ENCODE measurements at places on chromosomes 11 and 22.
A peak's percentile ranks its signal among the peaks of the same experiment; 100 is the strongest.

DNA sequence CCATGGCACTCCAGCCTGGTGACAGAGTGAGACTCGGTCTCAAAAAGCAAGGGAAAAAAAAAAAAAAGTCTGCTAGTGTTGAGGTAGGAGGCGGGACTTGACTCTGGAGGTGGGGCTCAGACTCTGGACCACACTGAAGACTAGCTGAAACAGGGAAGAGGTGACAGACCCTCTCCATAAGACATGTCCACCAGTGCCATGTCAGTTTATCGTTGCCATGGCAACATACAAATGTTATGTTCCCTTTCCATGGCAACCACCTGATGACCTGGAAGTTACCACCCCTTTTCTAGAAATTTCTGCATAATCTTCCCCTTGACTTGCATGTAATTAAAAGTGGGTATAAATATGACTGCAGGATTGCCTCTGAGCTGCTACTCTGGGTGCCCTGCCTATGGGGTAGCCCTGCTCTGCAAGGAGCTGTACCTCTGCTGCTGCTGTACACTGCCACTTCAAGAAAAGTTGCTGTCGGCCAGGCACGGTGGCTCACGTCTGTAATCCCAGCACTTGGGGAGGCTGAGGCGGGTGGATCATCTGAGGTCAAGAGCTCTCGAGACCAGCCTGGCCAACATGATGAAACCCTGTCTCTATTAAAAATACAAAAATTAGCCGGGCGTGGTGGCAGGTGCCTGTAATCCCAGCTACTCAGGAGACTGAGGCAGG is 55.1 kb downstream of the KIAA1671 start:
- no peak for ATAC-seq

DNA sequence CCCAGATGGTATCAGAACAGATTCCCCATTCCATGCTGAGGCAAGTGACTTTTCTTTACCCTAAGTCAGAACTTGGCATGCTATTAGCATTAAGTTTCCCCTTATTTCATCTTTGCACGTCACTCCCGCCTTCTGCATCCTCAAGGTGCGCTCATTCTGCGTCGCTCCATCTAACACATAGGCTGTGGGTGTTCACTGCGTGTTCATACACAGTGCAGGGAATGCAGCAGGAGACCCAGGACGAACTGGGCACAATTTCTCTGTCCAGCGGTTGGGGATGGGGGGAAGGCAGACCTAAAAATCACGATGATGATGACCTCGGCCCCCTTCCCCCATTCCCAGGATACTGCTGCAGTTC is 19.7 kb upstream of the ACR start:
- no peak for ATAC-seq

GRCh38 chr11:10645212-10645795 is 48.3 kb downstream of the IRAG1 start:
- ATAC-seq: no peak

DNA sequence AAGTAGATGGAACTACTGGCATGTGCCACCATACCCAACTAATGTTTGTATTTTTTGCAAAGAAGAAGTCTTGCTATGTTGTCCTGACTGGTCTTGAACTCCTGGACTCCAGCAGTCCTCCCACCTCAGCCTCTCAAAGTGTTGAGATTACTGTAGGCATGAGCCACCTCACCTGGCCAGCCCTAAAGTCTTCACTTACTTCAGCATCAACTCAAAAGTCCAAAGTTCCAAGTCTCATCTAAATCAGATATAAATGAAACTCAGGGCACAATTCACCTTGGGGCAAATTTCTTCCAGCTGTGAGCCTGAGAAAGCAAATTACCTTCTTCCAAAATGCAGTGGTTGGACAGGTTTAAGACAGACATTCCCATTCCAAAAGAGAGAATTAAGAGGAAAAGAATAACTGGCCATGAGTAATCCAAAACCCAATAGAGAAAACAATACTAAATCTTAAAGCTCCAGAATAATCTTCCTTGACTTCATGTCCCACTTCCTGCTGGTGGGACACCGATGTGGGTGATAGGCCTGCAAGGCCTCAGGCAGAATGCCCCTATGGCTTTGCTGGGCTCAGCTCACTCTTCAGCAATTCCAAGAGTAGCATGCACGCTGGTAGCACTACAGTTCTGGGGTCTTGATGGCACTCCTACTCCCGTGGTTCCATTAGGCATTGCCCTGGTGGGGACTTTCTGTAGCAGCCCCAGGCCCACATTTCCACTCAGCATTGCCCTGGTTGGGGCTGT is 50.3 kb downstream of the TUG1 start:
- peak; percentile 41 for ATAC-seq

DNA sequence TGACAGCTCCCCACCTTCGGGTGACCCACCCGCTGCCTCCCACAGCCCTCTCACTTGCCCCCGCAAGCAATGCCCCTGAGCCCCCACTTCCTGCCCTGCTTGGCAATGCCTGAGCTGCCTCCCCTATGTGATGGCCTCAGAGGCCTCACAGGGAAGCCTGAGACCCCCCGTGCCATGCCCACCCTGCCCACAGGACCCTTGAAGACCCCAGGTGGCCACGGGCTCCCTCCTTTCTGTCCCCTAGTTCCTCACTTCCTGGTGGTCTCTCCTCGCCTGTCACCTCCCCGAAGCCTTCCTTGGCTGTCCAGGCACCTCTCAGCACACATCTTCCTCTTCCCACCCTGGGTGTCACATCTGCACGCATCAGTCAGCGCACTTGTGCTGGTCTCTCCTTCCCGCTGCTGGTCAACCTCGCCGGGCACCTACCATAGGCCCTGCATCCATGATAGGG is 90.5 kb downstream of the BRD1 start:
- no peak for ATAC-seq

DNA sequence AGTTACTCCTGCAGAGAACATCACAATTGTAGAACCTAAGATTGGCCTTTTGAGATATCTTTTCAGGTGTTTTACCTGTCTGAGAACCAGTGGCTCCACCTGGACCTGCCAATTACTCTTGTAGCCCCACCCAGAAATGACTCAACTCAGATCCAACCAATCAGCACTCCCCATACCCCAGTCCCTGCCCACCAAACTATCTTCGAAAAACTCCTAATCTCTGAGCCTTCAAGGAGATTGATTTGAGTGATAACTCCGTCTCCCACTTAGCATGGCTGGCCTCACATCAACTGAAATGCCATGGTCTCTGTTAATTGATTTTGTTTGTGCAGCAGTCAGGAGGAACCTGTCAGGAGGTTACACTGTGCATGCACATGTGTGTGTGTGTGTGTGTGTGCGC is 103.6 kb downstream of the MTNR1B start:
- ATAC-seq: no peak

DNA sequence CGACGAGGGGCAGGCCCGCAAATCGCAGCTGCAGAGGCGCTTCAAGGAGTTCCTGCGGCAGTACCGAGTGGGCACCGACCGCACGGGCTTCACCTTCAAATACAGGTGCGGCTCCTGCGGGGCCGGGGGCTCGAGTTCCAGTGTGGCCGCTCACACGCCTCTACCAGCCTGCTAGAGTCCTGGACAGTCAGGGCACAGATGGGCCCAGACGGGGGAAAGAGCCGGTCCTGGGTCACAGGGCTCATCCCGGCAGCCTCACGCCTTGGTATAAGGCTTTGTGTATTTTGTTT is 506 bp downstream of the MCM5 start:
- peak; percentile 12 for ATAC-seq

DNA sequence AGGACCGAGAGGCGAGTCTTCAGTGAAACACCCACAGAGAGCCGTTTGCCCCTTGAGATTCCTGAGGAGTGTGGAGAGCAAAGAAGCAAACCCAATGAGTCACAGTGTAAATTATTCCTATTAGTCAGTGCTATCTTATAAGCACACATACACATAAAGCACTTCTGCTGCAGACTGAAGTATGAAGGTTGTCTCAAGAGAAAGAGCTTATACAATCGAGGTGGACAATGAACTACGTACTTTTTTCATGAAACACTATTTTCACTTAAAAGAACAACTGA is 37.3 kb downstream of the GALNT18 start:
- ATAC-seq: peak; percentile 97

GRCh38 chr11:61004180-61004611 is 32.7 kb downstream of the CD6 start:
- peak; percentile 6 for ATAC-seq

DNA sequence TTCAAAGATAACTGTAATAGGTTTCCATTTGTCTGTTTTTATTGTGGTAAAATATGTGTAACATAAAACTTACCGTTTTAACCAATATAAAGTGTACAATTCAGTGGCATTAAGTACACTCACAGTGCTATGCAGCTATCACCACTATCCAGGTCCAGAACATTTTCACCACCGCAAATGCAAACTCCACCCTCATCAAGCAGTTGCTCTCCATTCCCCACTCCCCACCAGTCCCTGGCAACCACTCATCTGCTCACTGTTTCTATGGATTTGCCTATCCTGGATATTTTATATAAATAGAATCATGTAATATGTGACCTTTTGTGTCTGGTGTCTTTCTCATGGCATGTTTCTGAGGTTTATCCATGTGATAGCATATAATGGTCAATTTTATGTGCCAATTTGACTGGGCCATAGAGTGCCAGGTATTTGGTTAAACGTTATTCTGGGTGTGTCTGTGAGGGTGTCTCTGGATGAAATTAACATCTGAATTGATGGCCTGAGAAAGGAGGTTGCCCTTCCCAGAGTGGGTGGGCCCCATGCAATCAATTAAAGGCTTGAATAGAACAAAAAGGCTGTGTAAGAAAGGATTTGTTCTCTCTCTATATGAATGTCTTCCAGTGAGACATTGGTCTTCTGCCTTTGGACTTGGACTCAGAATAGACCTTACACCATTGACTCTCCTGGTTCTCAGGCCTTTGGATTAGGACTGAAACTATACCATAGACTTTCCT is 17.2 kb upstream of the SMCO4 start:
- ATAC-seq: no peak

DNA sequence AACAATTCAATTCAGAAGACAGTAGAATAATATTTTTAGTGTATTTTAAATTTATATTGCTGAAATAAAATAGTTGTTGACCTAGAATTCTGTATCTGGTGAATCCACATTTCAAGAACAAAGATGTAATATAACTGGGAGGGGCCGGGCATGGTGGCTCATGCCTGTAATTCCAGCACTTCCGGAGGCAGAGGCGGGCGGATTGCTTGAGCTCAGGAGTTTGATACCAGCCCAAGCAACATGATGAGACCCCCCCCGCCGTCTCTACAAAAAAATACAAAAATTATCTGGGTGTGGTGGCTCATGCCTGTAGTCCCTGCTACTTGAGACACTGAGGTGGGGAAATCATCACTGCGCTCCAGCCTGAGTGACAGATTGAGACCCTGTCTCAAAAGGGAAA is 72.6 kb downstream of the CD82 start:
- ATAC-seq: no peak

DNA sequence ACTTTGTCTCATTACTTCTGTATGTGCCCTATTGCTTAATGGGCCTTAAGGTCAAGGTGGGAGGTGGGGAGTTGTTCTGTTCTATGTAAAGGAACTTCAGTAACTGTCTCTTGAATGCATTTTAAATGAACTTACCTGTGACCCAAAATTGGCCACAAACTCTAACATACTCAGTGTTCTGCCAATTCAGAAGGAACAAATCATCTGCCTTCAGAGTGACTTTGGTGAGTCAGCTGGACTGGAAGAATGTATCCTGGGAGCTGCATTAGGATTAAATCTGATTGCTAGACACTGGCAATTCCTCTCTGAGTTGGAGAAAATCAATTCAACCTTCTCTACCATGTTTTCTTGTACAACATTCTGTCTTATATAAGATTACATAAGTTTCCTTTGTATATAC is 1104.8 kb downstream of the DLG2 start:
- no peak for ATAC-seq

- ATAC-seq: no peak
These were observed 78.4 kb upstream of the DBX1 start for GRCh38 chr11:20238712-20239111.

- no peak for ATAC-seq
These were observed 66.1 kb upstream of the A4GALT start for GRCh38 chr22:42786606-42787356.

GRCh38 chr11:95595973-95596489 is 193.6 kb downstream of the FAM76B start:
- ATAC-seq: peak; percentile 83

DNA sequence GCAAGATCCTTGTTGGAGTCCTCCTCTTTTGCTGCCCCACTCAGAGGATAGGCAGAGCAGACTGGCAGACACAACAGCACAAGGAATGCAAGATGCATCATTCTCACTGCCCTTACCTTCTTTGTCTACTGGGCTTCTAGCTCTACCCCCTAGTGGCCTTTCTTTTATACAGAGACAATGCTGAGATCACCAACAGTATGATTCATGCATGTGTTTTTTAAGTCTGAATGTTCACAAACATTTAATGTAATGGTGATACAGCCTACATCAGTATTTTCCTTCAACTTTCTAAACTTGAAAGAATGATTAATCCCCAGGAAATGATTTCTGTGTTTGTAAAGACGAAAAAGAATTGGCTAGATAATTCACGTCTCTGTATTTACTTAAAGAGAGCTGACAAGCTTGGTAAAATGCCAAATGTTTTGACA is at the start of gene MMP10:
Gene MMP10 (minus strand): TSS at position 138 of the 428 bp plus-strand sequence. CDS start 37 bp downstream, at position 101.
- no peak for ATAC-seq

- ATAC-seq: no peak
These were observed 166.4 kb downstream of the KIRREL3 start for GRCh38 chr11:126834149-126834548.

GRCh38 chr22:37121887-37122591 is 12.5 kb upstream of the TMPRSS6 start:
- ATAC-seq: peak; percentile 84

DNA sequence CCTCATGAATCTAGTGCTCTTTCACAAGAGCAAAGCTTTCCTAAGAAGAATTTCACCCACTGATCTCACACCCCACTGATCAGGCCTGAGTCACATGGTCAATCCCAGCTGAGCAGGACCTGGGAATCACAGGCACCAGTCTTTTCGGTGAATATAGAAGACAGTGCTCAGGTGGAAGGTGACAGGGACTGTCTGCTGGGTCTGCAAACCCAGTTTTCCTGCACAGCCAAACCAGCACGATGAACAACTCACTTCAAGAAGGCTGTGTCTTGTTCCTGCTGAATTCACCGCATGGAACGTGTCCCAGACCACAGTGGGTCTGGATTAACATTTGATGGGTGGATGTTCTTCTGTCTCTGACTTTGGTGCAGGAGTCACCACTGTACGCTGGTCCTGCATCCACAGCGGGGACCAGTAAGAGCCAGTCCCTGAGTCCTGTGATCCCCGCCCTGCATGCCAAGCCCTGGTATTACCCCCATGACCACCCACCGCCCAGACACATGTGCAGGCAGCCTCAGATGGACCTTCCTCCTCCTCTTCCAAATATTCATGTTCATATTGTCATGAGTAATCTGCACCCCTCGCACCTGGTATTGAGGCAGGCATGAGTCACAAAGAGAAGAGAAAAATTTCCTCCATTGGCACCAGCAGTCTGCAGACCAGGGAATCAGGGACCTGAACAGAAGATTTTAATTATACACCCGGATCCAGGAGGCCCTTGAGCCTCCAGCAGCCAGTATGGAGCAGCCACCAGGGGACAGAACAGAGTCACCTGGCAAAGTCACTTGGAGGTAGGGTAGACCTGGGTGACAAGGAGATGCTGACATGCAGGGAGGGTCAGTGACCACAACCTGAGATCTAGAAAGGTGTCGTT is 8.6 kb upstream of the IGLL5 start:
- no peak for ATAC-seq

- ATAC-seq: peak; percentile 45
These were observed 558.5 kb downstream of the MN1 start for GRCh38 chr22:27242917-27243589.

- ATAC-seq: peak; percentile 69
These were observed 9.8 kb downstream of the THAP12 start for GRCh38 chr11:76371170-76371569.
